ENCODE measurements at places on chromosomes 1 and 21.

- DNase-seq: no peak
Observed at GRCh38 chr1:231208980-231209379, 32.0 kb upstream of the GNPAT start.

- no peak for DNase-seq
Observed at GRCh38 chr1:226401355-226402303, 6.3 kb downstream of the PARP1 start.

- no peak for DNase-seq
Observed at GRCh38 chr1:94048413-94049164, 72.4 kb downstream of the ABCA4 start.

GRCh38 chr1:102420034-102420433 is 423.3 kb upstream of the OLFM3 start:
- DNase-seq: no peak

DNA sequence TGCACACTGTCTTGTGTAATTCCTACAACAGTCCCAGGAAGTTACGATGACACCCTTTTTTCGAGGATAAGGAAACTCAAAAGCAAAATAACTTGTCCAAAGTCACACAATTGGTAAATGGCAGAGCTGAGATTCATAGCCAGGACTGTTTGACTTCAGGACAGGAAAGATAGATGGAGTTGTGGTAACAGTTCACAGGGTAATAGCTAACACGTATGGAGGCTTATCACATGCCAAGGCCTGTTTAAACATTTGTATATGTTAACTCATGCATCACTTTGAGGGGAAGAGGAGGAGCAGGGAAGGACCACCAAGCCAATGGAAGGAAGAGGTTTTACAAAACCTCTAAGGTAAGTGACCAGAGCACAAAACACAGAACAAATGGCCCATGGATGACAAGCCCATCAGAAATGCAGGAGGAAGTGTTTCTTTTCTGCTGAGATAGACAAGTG is 2.8 kb downstream of the DHCR24 start:
- DNase-seq: peak; percentile 43

GRCh38 chr1:1802871-1803270 is 24.6 kb upstream of the NADK start:
- DNase-seq: no peak

DNA sequence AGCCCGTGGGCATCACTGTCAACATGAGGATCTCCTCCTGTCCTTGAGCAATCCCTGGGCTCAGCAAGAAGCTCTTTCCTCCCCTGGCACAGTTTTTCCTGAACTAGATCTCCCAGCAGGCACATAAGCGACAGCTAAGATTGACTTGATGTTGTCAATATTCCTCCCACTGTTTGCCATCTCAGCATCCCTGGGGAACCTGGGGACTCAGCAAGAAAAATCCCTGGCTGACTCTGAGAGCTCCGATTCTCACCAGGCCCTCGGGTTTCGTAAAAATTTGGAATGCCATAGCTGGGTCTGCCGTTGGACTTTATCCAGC is 687.2 kb downstream of the MATN1 start:
- no peak for DNase-seq

- DNase-seq: peak; percentile 72
Observed at GRCh38 chr1:199272628-199273086, 633.8 kb downstream of the PTPRC start.

DNA sequence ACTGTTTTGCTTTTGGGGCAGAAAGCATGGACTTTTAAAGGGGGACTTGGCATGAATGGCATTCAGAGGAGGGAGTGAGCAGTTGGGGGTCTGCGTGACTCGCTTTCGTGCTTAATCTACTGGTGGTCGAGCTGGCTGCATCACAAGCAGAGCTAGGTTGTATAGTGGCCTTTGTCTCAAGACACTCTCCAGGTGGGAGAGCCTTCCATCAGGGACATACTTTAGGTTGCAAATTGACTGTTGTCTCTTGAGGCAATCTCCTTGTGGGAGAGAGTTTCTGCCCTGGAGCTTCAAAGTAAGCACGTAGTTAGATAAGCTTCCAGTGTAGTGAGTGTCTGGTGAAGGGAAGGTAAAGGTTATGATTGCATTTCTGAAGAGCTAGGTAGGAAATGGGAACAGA is 93.9 kb downstream of the C1orf21 start:
- no peak for DNase-seq

Measured in fibroblast of skin of left biceps (primary cell).